Psoas muscle (tissue), 8 donors: ENCODE measurements at places on chromosomes 5 and 9. TPM values are rescaled to one million over a fixed set of nuclear protein-coding genes. Genes with fewer than 3 reads are reported as not detected.

TAF11L5 gene
- not detected for total RNA-seq

CKMT2 gene
- 667 TPM for total RNA-seq

ZNF462 gene
- 22.3 TPM for total RNA-seq

CAPSL gene
- total RNA-seq, result not detected

ATG12 gene
- 21.5 TPM for total RNA-seq

SHROOM1 gene
- 1.9 TPM for total RNA-seq

- DNase-seq, result no peak
Observed at GRCh38 chr5:127871503-127872153, 168.4 kb downstream of the CCDC192 start.

DNA sequence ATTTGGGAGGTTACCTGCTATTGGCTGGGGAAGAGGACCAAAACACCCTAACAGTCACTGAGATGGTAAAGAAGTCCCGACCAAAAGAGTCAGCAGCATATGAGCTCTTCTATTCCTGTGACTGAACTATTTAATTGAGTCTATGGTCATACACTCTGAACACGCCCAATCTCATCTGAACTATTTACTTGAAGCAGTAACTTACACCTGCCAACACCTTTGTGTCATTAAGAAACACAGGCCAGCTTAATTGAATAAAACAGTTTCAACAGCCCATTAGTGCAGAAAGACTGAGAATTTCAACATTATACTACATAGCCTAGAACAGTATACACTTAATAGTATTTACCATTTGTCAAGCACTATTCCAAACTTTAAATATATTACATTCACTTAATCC lies 47.8 kb downstream of the NR6A1 start:
- no peak for DNase-seq

- no peak for DNase-seq
Observed at GRCh38 chr5:95244479-95244878, 40.4 kb downstream of the MCTP1 start.

DNA sequence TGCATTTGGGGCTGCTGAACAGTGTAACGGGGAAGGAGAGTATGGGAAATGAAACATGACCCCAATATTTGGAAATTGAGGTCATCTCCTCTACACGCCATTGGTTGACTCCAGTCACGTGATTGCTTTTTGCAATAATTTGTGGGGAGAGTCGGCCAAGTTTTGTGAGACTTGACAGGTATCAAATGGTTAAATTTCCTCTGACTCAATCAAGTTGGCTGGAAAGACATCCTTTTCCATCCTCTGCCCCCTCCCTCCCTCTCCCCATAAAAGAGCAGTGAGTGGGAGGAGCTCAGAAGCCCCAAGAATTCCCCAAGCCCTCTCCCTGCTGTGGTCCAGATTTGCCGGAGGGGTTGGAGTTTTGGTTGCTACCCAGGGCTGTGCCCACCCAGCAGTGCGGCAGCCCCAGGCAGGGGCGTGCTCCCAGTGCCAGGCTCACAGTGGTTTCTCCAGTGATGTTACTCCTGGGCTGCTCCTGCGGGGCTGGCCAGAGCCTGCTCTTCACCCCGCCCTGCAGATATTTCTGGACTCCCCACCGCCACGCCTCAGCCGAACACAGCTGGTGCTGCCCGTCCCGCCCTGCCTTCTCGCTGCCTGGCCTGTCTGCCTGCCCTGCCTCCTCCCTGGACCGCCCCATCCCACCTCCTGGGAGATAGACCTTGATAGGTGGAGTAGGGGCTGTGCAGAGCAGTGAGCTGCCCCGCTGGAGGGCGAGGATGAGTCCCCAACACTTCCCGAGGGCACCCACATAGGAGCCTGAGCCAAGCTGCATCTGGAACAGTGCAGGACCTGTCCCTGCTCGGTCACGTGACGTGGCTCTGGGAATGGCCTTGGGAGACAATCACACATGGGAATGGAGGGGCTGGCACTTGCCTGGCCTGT lies 3.4 kb downstream of the COL5A1 start:
- DNase-seq, result peak; percentile 86

- no peak for DNase-seq
Observed at GRCh38 chr5:173963867-173964441, 25.0 kb upstream of the C5orf47 start.

DNA sequence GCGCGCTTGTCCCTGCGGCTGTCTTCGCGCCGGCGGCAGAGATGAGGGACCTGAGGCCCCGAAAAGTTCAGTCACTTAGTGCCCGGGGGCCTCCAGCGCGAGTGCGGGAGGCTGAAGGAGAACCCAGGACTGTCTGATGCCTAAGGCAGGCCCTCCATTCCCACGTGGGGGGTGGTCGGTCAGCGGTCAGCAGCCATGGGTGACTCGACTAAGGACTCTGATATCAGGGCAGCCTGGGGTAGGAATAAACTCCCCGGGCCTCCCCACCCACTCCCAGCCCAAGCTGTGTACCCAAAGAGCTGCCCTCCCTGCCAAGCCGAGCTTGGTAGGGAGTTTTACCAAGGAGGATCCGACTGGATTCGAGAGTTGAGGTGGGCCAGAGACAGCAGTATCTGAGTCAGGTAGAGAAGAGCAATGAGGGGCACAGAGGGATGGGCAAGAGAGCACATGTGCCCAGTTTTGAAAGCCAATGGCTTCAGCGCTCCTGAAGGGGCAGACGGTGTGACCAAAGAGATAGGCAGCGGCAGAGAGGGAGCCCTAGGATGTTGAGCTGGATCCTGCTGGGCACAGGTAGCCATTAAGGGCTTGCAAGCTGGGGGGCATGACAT lies 787 bp downstream of the FGFR4 start:
- DNase-seq, result no peak

DNA sequence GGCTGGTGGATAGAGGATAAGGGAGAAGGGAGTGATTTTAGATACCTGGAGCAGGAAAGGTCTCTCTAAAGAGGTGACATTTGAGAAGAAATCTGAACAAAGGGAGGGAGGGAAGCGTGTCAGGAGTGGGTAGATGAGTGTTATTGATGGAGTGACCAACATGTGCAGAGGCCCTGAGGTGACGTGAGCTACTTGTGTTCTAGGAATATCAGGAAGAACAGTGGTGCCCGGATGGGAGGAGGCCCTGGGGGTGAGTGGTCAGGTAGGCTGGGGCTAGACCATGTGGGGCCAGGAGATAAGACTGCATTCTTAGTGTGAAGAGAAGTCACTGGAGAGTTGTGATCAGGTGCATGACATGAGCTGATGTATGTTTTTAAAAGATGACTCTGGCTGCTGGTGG lies 256.2 kb downstream of the ARHGAP26 start:
- DNase-seq, result no peak

- no peak for DNase-seq
Observed at GRCh38 chr5:8418049-8418426, 549.1 kb downstream of the MTRR start.

- DNase-seq, result no peak
Observed at GRCh38 chr5:3590967-3591900, 4.4 kb upstream of the IRX1 start.

DNA sequence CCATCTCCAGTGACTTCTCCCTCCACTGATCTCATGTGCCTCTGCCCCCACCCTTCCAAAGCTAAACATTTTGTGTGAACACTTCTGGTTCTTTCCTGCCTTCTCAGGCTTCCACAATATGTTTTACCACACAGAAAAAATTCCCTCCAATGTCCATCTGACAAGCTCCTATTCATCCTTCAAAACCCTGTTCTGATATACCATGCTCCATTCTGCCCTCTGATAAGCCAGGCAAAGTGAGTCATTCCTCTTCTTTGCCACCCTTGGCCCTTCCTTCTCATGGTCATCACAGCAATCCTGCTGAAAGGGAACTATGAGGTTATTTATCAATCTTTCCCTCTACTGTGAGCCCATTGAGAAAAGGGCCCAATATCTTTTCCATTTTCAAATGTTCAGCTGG lies 97.6 kb downstream of the BARX1 start:
- no peak for DNase-seq

DNA sequence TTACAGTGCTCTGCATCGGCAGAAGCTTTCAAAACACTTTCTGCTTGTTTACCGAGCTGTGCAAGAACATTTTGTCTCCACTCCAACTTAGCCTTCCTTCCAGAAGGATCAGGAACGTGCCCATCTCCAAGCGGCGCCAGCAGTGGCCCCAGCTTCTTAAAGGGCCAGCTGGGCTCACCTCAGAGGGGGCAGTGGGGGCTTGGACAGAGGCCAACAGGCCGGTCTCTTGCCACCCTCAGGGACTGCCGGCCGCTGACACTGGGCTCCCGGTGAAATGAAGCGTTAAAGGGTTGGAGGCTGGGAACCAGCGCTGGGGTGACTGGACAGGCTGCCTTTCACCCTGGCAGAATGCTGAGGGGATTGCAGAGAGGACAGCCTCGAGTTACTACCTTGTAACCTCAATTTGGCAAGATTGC lies 67.0 kb upstream of the RNU6ATAC start:
- peak; percentile 78 for DNase-seq

DNA sequence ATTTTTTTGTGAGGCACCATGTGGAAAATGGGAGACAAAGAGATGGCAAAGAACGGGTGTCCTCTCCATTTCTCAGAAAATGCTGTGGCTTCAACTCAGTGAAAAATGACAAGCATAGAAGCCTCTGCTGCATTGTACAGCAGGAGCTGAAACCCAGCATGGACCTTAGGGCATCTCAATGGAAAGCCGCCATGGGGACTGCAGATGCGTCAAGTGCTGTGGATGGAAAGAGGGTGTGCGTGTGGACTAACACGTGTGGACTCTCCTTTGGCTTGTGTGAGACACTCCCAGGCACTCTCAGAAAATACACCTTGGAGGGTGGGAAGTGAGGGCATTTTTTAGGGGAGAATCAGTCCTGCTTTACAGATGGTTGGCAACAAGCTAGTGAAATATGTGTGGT lies 2.2 kb upstream of the GLRX start:
- DNase-seq, result no peak

DNA sequence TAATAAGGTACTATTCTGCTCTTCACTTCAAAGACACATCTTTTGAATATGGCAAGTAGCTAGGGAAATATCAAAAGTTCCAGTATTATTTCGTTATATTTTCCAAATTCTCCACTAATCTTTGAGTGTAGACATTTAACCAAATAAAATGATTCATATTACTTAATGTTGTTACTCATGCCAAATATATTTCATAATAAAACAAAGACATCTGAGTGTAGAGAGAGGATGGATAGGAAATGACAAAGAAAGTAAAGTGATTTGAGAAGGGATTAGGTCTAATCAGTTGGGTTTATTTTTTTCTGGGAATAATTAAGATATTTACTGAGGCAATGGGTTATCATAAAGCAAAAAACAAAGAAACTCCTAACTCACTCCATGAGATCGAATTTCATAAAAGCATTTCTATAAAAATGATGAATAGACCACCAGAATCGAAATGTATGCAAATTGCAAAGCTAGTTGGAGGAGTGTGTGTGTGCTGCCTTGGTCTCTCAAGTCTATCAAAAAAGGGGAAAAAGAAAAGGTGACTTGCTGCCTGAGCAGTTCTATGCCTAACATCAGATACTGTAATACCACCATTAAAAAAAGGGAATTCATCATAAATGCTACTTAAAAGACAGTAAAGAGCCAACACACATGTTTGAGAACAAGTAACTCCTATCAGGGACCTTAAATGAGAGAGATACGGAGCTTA lies 255.5 kb downstream of the PDE4D start:
- no peak for DNase-seq

- DNase-seq, result no peak
Observed at GRCh38 chr5:96649251-96649662, 12.9 kb upstream of the CAST start.

- DNase-seq, result no peak
Observed at GRCh38 chr5:10109299-10109698, 140.4 kb downstream of the ATPSCKMT start.

DNA sequence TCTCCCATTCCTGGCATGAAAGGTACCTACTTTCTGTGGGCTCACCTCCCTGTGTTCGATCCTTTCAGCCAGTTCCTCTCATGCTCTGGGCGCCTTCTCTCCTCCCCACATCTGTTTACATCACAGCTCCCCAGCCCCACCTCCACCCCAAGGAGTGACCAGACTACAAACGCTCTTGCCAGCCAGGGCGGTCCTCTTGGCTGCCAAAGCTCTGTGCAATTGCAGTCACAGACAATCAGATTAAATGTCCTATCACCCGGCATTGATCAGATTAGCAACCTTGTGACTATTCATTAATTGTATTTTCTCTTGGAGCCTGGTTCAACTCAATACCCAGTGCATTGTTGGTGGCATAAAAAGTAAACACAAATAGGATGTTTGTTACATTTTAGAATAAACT lies 211.2 kb upstream of the TBCA start:
- no peak for DNase-seq
